ENCODE measurements at places on chromosomes 7 and 10.

DNA sequence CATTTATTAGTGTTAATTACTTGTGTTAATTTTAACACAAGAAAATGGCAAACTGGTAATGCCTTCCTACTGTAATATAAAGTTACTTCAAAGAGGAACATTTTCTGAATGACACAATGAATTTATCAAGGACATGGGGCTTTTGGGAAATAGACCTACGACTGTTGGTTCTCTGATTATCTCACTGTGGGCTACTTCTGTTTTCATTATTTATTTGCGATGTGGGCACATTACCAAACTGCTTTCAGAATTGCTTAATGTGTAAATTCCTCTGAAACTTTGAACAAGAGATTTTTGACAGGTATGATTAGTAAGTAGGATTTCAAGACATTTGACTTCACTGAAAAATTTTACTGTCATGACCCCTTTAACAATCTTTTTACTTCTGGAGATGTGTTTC, 535.6 kb downstream of the CNTNAP2 start:
- DNase-seq = no peak

DNA sequence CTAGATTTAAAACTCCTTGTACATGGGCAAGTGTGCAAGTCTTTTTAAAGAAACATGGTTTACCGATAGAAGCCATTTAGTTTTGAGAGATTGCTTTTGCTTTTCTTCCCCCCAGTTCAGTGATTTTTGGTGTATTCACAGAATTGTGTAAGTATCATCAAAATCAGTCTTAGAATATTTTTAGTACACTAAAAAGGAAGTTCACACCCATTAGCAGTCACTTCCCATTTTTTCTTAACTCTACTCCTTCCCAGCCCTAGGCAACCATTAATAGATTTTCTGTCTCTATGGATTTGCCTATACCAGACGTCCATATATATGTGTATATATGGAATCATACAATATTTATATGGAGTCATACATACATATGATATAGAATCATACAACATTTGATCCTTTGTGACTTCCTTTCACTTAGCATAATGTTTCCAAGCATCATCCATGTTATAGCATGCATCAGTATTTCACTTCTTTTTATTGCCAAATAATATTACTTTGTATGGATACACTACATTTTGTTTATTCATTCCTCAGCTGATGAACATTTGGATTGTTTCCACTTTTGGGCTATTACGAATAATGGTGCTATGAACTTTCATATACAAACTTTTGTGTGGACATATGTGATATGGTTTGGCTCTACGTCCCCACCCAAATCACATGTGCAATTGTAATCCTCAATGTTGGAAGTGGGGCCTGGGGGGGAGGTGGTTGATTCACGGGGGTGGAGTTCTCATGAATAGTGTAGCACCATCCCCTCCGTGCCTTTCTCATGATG, 16.5 kb upstream of the ARL4A start:
- DNase-seq = no peak

GRCh38 chr7:24233386-24233785, 50.6 kb upstream of the NPY start:
- no peak for DNase-seq

DNA sequence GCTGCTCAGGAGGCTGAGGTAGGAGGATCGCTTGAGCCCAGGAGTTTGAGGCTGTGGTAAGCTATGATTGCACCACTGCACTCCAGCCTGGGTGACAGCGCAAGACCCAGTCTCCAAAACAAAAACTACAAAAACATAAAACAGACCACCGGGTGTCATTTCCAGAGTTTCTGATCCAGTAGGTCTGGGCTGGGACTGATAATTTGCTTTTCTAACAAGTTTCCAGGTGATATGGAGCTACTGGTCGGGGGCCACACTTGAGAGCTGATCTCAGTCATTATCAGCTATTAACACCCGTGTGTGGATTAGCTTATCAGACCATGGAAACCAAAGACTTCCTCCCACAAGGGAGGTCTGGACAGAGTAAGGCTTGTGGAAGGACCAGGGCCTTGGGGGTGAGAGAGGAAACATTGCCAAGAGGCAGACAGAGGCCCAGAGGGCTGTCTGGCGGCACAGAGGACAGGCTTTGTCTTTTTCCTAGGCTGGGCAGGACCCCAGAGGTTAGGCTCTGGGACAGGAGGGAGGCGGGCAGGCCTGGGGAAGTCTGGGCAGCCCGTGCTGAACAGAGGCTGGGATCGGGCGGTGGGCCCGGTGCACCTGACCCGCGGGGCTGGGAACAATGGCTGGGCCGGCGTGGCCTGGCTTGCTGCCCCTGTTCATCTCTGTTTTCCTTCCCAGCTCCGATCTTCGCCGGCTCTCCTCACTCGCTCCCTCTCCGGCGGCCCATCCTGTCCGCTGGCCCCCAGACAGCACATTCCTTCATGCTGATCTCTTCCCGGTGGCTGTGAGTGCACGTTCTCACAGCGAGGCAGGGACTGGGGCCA, 25.2 kb downstream of the TMEM270 start:
- DNase-seq = no peak

- DNase-seq = no peak
Observed at GRCh38 chr10:117224881-117225280, 16.0 kb upstream of the SLC18A2 start.

DNA sequence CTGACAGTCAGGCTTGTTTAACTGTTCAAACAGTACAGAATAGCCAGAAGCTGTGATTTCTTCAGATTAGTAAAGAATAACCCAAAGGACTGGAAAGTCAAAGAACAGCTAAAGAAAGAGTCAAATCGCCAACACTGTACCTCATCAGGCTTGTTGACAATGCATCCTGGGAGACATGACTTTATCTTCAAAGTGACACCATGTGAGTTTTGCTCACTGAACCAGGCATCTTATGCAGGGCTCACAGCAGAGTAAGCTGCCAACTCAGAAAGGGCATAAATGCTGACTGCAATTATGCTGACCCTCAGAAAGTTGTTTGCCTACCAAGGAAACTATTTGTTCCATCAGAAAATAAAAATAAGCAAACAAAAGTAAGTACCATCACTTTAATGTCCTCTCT, 96.4 kb downstream of the MAGI2 start:
- DNase-seq = no peak

DNA sequence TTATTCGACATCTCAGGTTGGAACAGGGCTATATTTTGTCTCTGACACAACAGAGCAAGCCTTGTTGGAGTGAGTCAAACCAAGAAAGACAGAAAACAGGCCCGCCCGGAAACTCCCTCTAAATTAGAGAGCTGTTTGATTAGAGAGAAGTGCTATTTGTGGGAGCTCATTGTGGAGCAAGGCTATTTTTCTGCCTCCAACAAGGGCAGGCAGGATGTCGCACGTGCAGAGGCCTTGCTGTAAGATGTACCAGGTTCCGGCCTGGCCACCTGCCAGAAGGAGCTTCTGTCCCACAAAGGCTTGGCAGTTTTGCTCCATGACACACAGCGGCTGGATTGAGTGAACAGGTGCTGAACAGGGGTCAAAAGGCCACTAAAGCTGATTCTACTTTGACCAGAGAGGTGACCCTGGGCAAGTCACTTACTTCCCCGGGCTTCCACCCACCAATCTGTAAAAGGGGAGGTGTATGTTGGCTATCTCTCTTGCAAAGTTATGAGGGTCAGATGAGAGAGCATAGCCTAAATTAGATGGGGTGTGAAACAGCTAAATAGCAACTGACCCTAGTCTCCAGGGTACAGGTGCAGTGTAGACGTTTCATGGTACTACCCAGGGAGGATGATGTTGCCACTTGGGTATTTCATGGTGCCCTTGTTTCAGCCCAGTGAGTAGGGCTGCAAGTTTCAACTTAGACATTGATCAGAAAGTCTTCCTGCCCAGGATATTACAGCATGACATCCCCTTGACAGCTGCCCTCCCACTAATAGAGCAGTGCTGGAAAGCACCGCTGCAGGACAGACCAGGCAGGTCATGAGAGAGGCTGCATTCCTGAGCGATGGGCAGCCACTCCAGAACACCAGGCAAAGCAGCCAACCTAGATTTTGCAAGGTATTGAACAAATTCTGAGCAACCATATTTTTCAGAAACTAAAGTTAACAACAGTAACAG, 62.0 kb downstream of the VSTM4 start:
- DNase-seq = no peak

DNA sequence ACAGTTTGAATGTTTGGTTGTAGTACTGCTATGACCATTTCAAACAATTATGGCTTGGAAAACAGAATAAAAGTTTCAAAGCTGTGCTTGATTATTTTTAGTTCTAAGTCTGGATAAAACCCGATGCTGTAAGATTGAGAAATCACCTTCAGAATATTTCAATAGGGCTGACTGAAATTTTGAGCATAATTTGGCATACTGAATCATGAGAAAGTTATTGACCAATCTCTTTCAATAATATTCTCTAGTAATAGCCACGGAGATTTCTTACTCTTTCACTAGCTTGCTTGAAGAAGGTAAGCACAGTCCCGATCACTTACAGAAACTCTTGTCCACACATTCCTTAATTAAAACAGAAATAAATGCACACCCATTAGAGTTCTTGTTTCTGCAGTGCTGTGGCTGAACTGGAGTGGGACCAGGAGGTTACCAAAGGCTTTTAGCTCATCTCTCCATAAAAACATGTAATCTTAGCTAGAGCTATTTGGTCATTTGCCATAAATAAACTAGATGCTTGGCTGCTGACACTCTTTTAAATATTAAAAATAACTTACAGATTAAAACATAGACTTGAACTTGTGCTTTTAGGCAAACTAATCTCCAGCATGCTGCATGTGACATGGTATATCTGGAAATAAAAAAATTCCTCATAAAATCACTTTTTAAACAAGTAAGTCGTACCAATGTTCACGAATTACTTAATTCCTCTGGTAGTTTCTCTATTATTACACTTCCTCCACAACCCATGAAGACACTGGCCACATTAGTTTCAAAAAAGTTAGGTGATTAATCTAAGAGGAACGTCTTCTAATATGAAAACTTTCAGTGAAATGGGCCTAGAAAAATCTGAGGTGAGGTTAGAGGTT, 97.8 kb downstream of the AGMO start:
- DNase-seq = no peak

DNA sequence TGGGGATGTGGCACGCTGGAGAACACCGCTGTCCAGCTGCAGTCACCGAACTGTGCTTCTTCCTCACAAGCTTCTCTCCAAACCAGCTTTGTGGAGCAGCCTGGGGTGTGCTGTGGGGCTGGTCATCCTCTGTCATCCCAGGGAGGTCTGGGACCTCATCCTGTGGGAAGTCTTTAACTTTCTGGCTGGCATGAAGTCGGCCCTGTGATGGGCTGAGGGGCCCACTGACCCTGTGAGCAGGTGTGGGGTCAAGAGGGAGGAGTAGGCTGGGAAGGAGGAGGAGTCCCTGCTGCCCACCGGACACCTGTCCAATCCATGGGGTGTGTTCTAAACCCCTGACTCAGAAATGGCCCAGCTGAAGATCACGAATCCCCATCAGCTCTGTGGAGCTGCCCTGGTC, 136.2 kb upstream of the SHH start:
- no peak for DNase-seq

DNA sequence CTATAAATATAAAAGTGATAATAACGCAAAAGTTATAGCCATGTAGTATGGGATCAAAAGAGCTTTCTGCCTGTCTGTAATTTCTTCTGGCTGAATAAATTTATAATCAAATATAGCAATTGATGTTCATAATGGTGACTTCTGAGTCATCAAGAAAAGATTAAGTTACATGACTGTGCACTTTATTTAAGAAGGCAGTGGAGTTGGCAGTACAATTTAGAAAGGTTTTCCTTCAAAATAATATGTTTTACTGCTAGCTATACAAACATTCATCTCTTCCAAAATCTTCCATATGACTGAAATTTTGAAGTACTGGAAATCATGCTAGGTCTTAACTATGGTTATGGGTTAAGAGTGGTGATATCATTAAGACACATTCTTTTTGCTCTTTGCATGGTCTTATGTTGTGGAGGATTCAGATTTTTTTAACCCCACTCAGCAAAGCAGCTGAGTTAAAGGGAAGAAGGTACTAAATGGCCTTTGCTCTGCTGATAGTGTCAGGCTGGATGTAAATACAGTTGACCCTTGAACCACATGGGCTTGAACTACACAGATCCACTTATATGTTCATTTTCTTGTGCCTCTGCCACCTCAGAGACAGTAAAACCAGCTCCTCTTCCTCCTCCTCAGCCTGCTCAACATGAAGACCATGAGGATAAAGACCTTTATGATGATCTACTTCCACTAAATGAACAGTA, 323.6 kb downstream of the BBS9 start:
- no peak for DNase-seq

DNA sequence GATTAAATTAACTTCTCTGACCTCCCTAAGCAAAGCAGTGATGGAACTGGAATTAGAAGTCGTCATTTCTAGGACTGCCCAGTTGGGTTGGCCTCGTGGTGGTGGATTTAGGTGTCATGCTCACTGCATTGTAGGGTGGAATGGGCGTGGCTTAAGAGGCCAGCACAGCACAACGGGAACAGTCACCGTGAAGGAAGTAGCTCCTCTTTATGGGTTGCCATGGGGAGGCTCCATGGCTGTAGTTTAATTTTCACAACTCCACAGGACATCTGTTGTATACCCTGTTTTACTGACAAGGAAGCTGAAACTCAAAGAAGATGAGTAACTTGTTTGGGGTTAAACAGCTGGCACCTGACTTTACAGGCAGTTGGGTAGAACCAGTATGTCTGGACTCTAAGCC, 208.3 kb downstream of the CELF2 start:
- no peak for DNase-seq

- DNase-seq = no peak
Observed at GRCh38 chr10:103281753-103282152, 4.8 kb downstream of the INA start.

DNA sequence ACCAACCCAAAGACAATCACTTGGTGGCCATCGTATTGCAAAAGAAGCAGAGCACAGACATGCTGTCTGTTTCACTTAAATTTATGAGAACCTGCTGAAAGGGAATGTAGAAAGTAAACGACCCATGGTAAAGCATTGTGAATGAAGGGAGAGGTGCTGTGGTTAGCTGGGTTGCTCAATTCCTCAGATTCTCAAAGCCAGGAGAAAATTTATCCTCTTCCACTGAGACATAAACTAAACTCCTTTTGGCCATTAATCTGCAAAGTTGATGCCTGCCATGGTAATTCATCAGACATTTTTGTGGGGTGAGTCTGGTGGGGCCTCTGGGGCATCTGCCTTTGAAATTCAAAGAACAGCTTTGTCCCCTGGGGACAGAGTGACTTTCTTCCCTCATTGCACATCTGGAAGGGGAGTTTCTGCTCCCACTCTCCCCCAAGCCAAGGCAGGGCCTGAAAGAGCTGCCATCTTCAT, 951.0 kb downstream of the LRMDA start:
- DNase-seq = no peak

All from NK-92 treated with Interleukin-12 subunit alpha and Interleukin-12 subunit beta, amount 100 ng/mL, for 24 hours (cell line).